ENCODE measurements at places on chromosomes 4 and X. TPM values are rescaled to one million over a fixed set of nuclear protein-coding genes. Genes with fewer than 3 reads are reported as not detected.

- no peak for DNase-seq
Observed at GRCh38 chrX:24506082-24506481, 41.0 kb downstream of the PDK3 start.

DNA sequence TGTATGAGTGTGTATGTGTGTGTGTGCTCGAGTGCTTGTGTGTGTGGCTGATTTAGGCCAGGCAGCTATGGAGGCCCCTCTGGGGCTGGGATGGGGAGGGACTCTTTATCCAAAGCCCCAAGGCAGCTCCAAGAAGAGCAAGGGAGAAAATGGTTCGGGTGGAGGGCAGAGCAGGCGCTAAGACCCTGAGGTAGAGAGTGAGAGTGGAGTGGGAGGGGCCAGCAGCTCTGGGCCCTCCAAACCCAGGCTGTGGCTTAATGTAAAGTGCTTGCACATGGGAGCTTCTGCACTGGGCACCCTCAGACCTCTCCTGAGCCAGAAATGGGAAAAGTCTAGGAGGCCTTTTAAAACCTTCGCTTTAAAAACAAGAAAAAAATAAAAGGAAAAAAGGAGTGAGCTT, 233.5 kb upstream of the PSAPL1 start:
- no peak for DNase-seq

- DNase-seq: no peak
Observed at GRCh38 chrX:44422631-44423030, 79.2 kb upstream of the EFHC2 start.

GRCh38 chr4:1412376-1413203, 6.3 kb upstream of the NKX1-1 start:
- DNase-seq: no peak

DNA sequence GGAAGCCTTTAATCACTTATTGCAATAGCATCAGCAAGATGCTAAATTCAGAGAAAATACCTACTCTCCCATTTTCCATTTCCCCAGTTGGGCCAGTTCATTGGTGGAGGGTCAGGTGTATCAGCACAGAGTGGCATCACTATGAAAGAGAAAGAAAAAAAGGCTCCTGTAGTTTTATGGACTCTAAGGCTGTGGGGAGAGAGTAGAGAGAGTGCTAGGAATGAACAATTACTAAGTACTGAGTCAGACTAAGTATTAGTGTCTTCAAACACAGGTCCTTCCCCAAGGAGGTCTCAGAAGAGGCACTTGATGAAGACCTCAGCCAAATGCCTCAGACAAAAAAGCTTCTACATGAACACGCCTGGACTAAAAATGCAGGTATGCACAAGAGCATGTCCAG, 1061.9 kb downstream of the FSTL5 start:
- no peak for DNase-seq

- no peak for DNase-seq
Observed at GRCh38 chr4:7546152-7546808, 111.5 kb upstream of the PSAPL1 start.

Gene SYN1
- total RNA-seq: 0.89 TPM

Gene RBM46
- total RNA-seq: not detected

- no peak for DNase-seq
Observed at GRCh38 chrX:20118065-20118824, 1.5 kb upstream of the MAP7D2 start.

Gene KLHL5
- total RNA-seq: 5.1 TPM

Gene HTR2C
- total RNA-seq: not detected

DNA sequence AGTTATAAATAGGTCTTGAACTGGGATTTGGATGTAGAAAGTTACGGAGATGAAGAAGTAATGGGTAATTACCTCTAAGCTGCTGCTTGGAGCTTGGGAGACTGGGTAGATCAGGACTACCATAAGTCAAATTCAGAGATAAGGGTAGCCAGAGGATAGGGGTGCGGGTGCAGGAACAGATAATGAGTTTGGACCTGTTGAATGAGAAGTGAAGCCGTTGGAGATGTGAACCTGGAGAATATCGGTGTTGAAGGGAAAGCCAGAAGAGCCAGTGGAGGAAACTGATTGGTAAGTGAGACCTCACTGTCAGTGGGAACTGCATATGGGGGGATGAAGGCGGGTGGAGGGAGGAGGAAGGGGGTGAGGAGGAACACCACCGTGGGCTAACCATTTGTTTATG, 618 bp upstream of the FOXO4 start:
- DNase-seq: no peak

- no peak for DNase-seq
Observed at GRCh38 chr4:101621120-101621519, 169.4 kb upstream of the BANK1 start.

- no peak for DNase-seq
Observed at GRCh38 chr4:152156442-152156841, 379.4 kb downstream of the FBXW7 start.

Gene CDS1
- total RNA-seq: 23.6 TPM

- no peak for DNase-seq
Observed at GRCh38 chr4:52076731-52077130, 25.6 kb downstream of the SPATA18 start.

Gene SLC38A5
- total RNA-seq: 32.1 TPM

DNA sequence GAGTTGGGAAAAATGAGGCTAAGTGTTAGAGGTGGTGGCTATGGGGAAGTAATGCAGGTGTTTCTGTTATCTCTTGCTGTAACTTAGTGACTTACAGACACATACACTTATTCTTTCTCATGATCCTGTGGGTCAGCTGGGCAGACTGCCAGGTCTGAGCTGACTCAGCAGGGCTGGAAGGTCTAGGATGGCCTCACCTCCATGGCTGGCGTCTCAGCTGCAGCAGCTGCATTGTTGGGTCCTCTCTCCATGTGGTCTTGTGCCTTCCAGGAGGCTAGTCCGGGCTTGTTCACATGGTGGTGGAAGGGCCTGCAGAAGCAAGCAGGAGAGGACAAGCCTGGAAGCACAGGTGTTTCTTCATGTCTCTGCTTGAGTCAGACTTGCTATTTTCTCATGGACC, 172.7 kb downstream of the NHS start:
- DNase-seq: no peak

DNA sequence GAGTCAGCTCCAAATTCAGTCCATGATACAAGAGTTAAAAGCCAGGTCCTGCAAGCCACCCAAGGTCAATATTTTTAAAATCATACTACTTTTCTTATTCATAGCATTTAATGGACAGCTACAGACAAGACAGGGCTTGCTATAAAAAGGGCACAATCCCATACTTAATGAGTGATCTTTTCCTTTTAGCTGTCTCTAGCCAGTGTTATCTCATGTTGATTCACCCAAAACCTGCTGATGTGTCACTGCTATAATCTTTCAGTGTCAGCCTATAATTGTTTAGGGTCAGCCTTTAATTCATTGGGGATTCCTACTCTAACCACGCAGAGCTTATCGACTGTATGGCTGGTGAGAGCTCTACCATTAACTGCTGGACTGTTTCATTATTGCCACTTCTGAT, 51.2 kb upstream of the HCCS start:
- DNase-seq: no peak

GRCh38 chr4:186536285-186536684, 19.1 kb downstream of the MTNR1A start:
- DNase-seq: no peak

DNA sequence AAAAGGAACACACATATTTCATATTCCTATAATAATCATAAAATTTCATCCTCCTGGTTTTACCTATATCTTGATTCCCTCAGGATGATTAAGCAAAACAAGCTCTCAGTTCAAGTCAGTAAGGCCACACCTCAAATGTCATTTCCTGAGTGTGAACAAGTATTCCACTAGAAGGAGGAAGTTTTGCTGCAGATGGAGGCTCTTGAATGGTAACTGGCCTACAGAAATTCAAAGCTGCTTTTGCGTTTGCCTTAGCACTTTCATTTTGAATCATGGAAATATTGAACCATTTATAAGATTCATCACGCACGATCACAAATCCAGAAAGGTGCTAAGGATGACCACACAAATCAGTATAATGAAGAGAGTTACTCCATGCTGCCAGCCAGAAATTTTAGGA, 254.4 kb upstream of the CXXC4 start:
- DNase-seq: no peak

DNA sequence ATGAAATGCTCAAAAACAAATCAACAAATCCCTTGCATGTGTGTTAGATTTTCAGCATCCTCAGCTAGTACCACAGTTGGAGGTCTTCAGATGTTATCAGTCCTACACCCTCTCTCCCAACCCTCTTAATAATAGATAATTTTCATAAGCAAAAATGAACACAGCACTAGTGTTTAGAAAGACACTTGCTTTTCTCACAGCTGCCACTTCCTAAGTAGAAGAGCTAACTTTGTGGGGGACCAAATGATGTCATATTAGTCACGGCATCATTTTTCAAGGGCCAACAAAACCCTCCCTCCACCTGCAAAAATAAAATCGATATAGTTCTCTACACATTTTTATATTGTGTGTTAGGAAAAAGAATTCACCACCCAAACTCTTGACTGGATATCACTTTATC, 163.5 kb upstream of the GYPA start:
- DNase-seq: no peak

- no peak for DNase-seq
Observed at GRCh38 chr4:128475597-128475996, 188.0 kb upstream of the PGRMC2 start.

GRCh38 chrX:14591976-14592375, 62.6 kb downstream of the GLRA2 start:
- DNase-seq: no peak

GRCh38 chr4:123804196-123804721, 407.7 kb downstream of the SPRY1 start:
- no peak for DNase-seq

Gene GSX2
- total RNA-seq: not detected

DNA sequence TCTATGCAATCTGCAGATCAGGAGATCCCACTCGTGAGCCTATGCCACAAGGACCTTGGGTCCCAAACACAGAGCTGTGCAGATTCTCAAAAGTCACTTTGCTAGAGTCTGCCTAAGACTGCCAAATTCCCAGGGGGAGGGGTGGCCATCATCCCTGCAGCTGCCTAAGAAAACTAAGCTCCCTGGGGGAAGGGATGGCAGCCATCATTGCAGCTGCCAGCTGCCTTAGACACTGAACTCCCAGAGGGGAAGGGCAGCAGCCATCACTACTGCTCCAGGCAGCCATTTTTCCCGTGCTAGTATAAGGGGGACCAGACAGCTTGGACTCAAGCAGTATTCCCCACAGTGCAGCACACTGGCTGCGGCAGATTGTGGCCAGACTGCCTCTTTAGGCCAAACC, 156.9 kb downstream of the NKX6-1 start:
- no peak for DNase-seq

DNA sequence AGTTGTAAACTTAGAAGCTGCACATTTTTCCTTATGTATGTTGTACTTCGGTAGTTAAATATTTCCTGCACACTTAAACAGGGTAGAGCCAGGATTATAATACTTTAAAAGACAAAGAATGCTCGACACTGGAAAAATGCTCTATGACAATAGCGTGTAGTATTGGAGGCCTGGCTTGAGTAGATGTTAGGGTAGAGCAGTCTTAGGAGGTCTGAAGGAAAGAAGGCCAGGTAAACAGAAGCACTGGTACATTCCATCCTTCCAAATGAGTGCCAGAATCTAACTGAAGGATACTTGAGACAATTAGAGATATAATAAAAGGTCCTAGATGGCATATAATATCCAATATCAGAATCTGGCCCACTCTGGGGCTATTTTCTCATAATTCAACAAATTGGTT, 42.3 kb downstream of the ATXN3L start:
- DNase-seq: no peak

DNA sequence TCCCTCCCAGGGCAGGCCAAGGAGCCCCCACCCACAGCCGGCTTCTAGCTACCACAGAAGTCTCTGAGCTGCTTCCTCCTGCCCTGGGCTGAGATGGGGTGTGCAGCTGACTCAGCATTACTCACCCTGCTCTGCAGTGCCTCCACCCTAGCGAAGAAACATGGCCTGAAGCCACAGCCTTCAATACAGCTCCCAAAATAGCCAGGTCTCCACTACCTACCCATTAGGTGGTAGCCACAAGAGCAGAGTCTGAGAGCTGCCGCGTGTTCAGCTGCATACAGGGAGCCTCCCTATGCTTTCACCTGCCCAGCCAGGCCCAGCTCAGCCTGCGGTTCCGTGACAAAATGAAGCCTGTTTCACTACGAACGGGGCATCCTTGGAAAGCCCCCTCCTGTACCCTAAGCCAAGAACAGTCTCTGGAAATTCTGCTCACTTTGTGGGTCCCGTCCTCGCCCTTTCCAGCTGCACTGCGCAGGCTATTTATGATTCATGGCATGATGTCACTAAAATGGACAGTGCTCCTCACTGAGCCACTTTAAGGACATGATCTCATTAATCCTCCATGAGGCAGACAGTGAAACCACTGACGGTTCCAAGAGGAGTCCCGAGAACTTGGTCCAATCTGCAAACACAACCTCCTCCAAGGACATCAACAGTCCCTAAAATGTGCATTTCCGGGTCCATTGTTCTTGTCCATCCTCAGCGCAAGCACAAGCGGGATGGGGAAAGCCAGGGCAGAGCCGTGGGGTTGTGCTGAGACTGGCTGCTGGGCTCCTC, 20.2 kb downstream of the WDR1 start:
- no peak for DNase-seq

DNA sequence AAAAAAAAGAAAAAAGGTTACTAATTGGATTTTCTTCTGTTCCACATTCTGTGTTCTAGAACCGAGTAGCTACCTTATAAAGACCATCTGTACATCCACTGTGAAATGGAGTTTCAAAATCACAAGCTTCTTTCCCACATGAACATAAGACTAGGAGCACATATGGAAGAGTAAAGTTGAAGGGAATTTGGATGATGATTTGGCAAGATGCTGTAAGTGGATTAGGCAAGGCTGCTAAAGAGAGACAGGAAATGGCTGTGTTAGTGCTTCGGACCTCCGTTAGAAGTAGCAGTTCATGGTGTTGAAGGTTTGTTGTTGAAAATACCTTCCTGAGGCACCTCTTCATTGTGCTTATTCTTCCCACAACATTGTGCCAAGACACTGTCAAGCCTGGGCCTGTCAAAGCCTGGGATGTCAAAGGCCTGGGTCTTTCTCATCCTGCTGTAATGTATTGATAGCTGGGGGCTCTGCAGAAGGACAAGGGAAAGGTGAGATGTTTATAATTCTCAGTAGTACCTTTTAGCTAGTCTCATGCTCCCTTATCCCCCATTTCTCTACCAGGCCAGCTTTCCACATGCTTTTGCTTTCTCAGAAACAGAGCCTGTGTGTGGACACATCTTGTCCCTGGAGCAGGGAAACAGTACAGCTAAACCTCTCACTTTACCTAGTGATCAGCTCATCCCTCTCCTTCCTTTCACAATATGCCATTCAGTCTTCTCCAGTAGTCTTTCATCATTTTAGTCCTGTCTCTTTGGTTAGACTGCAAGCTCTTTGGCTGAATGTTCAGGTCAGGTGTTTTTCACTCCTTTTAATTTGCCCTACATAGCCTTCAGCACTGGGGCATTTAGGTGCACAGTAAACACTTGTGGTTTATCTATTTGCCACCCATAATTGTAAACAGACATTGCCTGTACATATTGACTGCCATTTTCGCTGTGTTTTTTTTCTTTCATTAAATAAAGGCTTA, 37.9 kb upstream of the CYP2U1 start:
- no peak for DNase-seq

Measured in suprapubic skin (tissue), 4 donors.